ENCODE measurements at places on chromosomes 6 and 20. TPM values are rescaled to one million over a fixed set of nuclear protein-coding genes. Genes with fewer than 3 reads are reported as not detected.
A peak's percentile ranks its signal among the peaks of the same experiment; 100 is the strongest.

BNIP5 gene
- total RNA-seq, result not detected

F13A1 gene
- total RNA-seq, result not detected

GRCh38 chr6:111565326-111566221, 40.1 kb downstream of the TRAF3IP2 start:
- no peak for DNase-seq

DNA sequence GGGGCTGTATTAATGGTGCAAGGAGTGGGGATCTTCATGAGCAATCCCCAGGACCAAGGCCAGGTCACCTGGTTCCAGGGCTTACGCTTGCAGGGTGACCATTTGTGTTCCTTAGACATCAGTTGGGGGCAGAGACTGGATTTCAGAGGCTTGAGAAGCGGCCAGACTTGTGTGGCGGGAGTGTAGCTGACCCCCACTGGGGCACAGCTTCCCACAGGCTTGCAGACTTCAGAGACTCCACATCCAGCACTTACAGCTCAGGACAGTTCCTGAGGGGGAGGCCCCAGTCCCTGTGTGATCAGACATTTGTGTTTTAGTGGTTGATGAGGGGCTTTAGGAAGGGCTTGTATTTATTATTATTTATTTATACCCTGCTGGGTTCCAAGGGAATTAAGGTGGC, 15.3 kb downstream of the TJAP1 start:
- peak; percentile 67 for DNase-seq

GRCh38 chr6:130600880-130601341, 226.3 kb upstream of the SMLR1 start:
- peak; percentile 65 for DNase-seq

DNA sequence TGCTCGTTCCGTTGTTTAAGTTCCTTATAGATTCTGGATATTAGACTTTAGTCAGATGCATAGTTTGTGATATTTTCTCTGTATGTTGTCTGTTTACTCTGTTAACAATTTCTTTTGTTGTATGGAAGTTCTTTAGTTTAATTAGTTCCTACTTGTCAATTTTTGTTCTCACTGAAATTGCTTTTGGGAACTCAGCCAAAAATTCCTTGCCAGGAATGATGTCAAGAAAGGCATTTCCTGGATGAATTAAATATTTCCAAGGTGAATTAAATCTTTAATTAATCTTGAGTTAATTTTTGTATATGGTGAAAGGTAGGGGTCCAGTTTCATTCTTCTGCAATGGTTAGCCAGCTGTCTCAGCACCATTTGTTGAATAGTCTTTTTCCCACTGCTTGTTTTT, 406.2 kb upstream of the NOX3 start:
- no peak for DNase-seq

DNA sequence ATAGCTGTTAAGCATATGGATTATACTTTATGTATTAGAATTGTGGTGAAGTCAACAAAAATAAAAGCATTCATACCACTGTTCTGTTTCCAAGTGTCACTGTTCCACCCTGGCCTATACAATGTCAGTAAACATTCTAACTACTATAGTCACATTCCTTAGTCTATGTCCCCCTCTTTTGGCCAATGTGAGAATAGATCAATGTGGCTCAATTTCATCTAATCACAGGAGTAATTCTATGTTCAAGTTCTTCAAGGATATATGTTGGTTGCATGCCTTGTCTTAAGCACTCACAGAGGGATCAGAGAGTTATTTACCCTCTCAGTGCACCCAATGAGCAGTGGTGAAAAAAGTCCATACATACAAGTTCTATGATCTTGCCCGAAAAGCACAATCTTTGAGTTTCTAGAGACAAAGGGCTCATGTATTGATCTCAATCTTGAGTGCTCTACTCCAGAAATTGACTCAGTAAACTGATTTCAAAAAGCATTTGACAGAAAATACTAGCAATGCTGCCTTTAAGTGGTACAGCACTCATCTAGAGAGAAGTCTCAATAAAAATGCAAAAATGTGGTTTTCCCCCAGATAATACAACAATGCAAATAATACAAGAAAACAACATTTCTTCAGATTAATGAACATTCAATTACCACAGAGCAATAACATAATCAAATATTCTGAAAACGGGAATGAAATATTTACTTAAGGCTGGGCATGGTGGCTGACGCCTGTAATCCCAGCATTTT, 16.5 kb downstream of the SMLR1 start:
- peak; percentile 55 for DNase-seq

- peak; percentile 52 for DNase-seq
Measured at GRCh38 chr20:20003031-20003954, 13.9 kb upstream of the NAA20 start.

- peak; percentile 94 for DNase-seq
Measured at GRCh38 chr20:43583982-43584432, 6.7 kb upstream of the IFT52 start.

- DNase-seq, result no peak
Measured at GRCh38 chr6:105785066-105785811, 300.9 kb upstream of the PRDM1 start.

DNA sequence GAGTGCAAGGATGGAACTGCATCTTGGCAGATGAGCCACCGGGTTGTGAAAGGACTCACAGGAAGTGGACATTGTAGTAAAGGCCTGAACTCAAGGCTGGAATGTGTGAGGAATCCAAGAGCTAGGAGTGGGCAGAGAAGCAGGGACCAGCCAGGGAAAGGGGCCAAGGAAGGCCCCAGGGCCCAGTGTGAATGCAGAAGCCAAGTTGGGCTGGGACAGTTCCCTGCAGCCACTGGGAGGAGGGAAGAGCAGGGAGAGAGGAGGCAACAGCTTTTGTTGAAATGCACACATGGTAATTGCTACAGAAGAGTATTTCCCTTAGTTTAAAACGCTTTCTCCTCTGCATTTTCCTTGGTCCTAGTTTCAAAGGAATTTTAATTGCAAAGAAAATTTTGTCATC, 34.6 kb downstream of the CDH22 start:
- DNase-seq, result no peak

DNA sequence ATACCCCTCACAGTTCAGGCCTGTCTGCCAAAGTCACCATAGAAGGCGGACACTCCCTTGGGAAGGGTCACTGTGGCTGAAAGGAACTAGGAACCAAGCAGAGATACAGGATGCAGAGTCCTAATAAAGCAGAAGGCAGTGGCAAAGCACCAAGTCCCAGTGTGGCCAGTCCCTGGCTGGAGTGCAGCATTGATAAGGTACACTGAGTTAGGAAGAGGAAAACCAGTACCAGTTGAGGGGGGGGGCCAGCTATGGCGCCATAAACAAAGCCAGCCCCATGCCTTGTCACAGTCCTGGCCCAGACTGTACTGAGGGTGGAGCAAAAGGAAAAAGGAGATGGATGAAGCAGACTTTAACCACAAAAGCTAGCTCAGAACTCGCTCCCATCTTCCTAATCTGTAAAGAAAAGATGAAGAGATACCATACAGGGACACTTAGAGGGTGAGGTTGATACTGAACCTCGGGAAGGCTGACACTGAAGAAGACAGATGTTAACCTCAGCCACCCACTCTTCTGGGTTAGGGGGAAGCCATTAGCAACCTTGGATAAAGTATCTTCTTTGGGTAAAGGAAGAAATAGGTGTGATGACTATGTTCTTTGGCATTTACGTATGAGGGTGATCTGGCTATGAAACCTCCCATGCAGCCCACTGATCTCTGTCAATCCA, 7.8 kb downstream of the ABHD12 start:
- no peak for DNase-seq

DNA sequence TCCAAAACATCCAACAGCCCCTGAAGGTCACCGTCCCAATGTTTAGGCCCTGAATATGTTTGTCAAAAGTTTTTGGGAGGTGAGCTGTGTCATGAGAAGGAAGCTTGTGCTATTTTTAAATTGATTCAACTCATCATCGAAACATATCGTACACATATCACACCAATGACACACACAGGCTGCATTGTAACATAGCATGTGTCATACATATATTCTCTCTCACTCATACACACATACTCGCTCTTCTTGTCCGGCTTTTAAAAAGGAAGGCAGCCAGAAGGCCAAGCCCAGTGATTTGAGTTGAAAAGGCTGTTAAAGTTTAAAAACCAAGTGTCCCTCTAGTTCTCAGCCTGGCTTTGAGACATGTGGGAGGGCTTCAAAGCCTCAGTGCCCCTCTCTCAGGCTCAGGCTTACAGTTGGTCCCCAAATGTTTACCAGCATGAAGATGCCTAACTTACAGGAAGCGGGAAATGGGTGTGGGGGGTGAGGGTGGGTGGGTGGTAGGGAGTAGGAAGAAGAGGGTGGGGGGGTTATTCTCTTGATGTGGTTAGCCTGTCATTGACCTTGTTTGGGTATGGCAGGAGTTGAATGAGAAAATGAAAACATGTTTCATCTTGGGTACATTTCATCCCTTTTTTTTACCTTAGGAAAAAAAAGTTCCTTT, 3.3 kb upstream of the PRDM1 start:
- peak; percentile 92 for DNase-seq

All from GM23248 (cell line).